ENCODE measurements at places on chromosomes 4 and X.

- no peak for DNase-seq
Observed at GRCh38 chr4:11328401-11328800, 100.3 kb downstream of the HS3ST1 start.

GRCh38 chr4:74632634-74633033, 161.7 kb downstream of the BTC start:
- peak; percentile 1 for DNase-seq

DNA sequence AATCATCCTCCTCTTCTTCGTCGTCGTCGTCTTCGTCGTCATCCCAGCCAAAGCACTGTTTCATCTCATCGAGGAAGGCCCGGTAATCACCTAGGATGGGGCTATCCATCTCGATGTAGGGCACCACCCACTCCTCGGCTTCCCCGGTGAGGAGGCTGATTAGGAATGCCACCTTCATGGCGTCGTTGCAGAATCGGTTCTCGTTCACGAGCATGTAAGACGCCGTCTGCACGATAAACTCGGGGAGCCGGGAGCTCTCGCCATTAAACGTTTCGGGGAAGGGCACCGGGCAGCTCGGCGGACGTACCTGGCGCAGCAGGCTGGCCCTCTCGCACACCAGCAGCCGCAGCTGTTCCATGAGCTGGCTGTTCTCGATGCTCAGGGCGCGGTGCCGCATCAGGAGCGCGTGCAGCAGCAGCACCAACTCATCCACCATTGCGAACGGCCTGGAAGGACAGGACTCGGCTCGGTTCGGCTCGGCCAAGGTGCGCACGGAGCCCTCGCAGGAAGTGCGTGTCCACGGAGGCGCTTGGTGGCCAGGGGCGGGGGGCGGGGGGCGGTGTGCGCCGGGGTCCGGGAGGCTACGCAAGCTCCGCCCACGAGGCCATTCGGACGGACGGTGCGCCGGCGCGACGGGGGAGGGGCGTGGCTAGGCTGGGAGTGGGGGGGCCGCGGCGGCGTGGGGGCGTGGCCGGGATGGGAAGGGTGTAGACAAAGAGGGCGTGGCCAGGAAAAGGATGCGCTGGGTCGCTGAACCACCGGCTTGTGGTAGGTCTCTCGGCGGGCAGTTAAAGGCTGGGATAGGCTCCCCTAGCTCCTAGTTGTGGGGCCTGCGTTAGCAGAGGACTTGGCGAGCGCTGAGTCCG, at the start of gene LDOC1:
TSS of gene LDOC1 (minus strand) at position 544 of the 866 bp plus-strand sequence. CDS start at position 436, 108 bp downstream.
- peak; percentile 72 for DNase-seq

DNA sequence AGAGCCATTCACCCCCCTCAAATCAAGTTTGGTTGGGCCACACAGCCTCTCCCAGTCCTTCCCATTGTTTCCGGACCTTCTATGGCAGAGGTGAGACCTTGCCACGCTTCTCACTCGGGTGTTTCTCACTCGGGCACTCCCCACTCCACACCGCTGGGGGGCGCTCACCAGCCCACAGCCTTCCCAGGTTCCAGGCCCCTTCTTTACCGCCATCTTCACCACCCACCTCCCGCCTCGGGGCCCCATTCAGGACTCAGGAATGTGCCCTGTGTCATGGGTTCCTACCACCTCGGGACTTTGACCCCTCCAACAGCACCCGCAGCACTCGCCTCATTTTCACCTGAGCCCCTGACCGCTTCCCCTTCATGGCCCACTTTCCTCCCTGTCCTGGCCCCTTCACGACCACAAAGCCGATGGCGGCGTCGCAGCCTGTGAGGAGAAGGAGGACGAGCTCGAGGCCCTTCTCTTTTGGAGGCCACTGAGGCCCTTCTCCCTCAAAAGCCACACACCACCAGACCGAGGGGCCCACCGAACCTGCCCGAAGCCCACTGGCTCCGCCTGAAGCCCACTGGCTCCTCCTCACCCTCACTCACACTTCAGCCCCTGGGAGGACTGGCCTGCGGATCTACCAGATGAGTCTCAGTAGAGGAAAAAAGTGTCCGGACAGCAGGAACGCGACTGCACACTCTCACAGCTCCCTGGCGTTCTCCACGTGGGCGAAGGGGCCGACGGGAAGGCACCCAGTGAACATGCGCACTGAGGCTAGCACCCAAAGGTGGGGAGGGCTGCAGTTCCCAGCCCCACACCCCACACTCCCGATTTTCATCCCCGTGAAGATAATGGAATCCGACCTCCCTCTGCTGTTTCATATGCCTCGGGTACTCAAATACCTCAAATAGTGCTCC, at the start of gene PAGE1:
TSS of gene PAGE1 (minus strand) at position 709 of the 905 bp plus-strand sequence. CDS start 1,214 bp downstream, outside the sequence.
- no peak for DNase-seq

DNA sequence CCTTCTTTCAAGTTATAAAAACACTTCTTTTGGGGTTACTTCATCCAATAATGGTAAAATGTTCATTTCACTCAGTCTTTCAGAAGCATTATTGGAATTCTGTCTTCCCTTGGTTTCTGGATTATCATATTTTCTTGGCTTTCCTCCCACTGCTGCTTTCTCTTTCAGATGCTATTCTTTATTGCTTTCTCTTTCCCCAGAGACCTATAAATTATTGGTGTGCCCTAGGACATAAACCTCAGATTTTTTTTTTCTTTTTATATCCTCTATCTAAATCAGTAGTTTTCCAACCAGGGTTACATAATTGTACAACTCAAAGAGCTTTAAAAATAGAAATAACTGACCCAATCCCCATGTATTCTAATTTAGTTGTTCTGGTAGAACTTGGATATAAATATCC, 1005.5 kb downstream of the ARAP2 start:
- DNase-seq = no peak

GRCh38 chr4:86286726-86287125, 73.1 kb downstream of the MAPK10 start:
- no peak for DNase-seq

GRCh38 chrX:150899191-150899757, 806 bp upstream of the CD99L2 start:
- DNase-seq = peak; percentile 11

GRCh38 chr4:24249972-24250371, 334.4 kb downstream of the DHX15 start:
- no peak for DNase-seq

- DNase-seq = no peak
Observed at GRCh38 chr4:1166509-1167243, 5.7 kb downstream of the SPON2 start.

GRCh38 chr4:76830964-76831703, 66.8 kb downstream of the SOWAHB start:
- DNase-seq = no peak

GRCh38 chr4:85569730-85570299, 94.9 kb downstream of the ARHGAP24 start:
- DNase-seq = no peak

- DNase-seq = no peak
Observed at GRCh38 chrX:153226344-153227185, 47.5 kb downstream of the MAGEA1 start.

- no peak for DNase-seq
Observed at GRCh38 chr4:80874979-80875378, 155.5 kb upstream of the BMP3 start.

GRCh38 chr4:19298998-19299397, 952.7 kb upstream of the SLIT2 start:
- DNase-seq = no peak

- no peak for DNase-seq
Observed at GRCh38 chr4:151573945-151574344, 165.0 kb downstream of the FHIP1A start.

DNA sequence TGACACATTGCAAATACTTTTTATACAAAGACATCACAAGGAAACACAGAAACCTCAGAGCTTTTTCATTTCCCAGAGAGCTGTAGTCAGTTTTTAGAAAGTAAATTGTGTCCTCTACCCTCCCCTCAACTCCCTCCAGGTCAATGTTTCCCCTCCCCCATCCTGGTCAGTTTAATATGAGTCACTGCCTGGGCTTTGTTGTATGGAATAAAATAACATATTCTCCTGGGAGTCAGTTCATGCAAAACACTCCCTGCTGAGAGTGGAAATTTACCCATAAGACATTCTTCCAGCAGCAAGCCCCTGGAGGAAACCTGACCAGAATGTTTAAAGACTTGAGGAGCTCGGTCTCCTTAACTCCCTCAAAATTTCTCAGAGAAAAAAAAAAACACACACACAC, 270.1 kb upstream of the LDB2 start:
- DNase-seq = no peak

Measured in stimulated activated CD4-positive, alpha-beta T cell treated with anti-CD3 and anti-CD28 coated beads, Interleukin-12 subunit alpha, Interleukin-12 subunit beta, amount 100 ng/mL, for 4 hours (primary cell).